Stimulated activated CD4-positive, alpha-beta T cell treated with anti-CD3 and anti-CD28 coated beads, Interleukin-1b, Interleukin-23, amount 100 ng/mL, for 24 hours (primary cell): ENCODE measurements at places on chromosomes 12 and 14.

- DNase-seq = no peak
Measured at GRCh38 chr12:101935890-101936746, 58.7 kb downstream of the DRAM1 start.

- DNase-seq = no peak
Measured at GRCh38 chr12:16198884-16199283, 78.6 kb downstream of the SLC15A5 start.

- DNase-seq = no peak
Measured at GRCh38 chr12:14618983-14619382, 51.3 kb upstream of the PLBD1 start.

DNA sequence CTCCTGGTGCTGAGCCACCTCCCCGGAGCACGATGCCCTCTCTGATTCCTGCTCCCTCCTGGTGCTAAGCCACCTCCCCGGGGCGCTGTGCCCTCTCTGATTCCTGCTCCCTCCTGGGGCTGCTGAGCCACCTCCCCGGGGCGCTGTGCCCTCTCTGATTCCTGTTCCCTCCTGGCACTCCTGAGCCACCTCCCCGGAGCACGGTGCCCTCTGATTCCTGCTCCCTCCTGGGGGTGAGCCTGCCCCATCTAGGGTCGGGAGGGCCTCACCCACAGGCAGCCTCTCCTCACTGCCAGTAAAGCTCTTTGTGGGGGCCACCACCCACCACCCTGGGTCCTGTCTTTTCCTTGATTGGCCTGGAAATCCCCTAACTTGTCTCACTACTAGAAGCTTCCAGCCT lies 327.6 kb upstream of the SFSWAP start:
- no peak for DNase-seq

GRCh38 chr12:34048714-34049113 lies 26.4 kb downstream of the ALG10 start:
- DNase-seq = no peak
